ENCODE measurements at places on chromosomes 11 and 22.

DNA sequence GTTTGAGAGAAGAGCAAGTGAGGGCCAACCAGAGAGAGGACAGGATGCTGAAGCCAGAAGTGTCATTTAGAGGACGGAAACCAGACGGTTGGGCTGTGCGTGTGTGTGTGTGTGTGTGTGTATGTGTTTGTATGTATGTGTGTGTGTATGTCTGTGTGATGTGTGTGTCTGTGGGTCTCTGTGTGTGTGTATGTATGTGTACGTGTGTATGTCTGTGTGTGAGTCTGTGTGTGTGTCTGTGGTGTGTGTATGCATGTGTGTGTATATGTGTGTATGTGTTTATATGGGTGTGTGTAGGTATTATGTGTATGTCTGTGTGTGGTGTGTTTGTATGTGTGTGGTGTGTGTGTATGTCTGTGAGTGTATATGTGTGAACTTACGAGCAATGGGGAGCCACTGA lies 77.7 kb upstream of the EIF3D start:
- DNase-seq: no peak

DNA sequence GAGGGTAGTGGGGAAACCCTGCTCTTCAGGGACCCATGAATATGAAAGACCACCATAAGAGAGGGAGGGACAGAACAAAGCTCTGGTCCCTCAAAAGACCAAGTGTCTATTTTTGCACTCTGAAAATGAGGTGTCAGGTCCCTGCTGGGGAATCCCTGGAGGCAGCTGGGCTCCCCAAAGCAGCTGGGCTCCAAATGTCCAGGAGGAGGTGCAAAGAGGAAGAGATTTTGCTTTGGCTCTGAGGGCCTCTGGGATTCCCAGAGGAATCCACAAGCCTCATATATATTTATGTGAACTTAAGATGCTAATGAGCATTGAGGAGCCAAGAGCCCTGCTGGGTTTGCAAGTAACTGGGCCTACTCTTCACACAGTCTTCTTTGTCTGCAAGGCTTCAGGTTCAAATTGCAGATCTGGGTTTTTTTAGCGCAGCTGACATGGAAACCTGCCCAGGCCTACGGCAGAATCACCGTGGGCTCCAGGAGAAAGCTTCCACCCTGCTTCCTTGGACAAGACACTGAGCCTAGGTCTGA lies 26.0 kb downstream of the CLMP start:
- DNase-seq: peak; percentile 85

- DNase-seq: no peak
Measured at GRCh38 chr22:22168941-22169867, 75.4 kb upstream of the VPREB1 start.

GRCh38 chr11:66072081-66072480 lies 2.0 kb downstream of the PACS1 start:
- no peak for DNase-seq
